ENCODE measurements at places on chromosomes 2 and 18.

GRCh38 chr18:63539904-63540510 lies 2.2 kb upstream of the SERPINB12 start:
- no peaks in the 10 kb centered on the region for H3K4me1 ChIP-seq
- peaks cover 18% of the 10 kb centered on the region for H3K27me3 ChIP-seq
- H3K36me3 ChIP-seq: no peaks in the 10 kb centered on the region
- no peak overlapping the region for H3K4me3 ChIP-seq
- DNase-seq: no peak

GRCh38 chr2:88530081-88530480 lies 77.6 kb upstream of the FOXI3 start:
- no peaks in the 10 kb centered on the region for H3K36me3 ChIP-seq
- H3K27me3 ChIP-seq: peaks cover 5% of the 10 kb centered on the region
- H3K27ac ChIP-seq: no peak overlapping the region
- no peaks in the 10 kb centered on the region for H3K4me1 ChIP-seq
- no peak overlapping the region for H3K4me3 ChIP-seq

GRCh38 chr18:65365245-65365980 lies 385.4 kb upstream of the CDH7 start:
- no peak overlapping the region for H3K27ac ChIP-seq
- no peaks in the 10 kb centered on the region for H3K27me3 ChIP-seq
- no peaks in the 10 kb centered on the region for H3K36me3 ChIP-seq
- no peak for DNase-seq
- H3K4me3 ChIP-seq: no peak overlapping the region

- no peak for DNase-seq
- no peaks in the 10 kb centered on the region for H3K4me1 ChIP-seq
- H3K27me3 ChIP-seq: peaks cover 2% of the 10 kb centered on the region
- no peaks in the 10 kb centered on the region for H3K36me3 ChIP-seq
- H3K27ac ChIP-seq: no peak overlapping the region
Measured at GRCh38 chr2:118982039-118982438, 40.0 kb downstream of the MARCO start.

DNA sequence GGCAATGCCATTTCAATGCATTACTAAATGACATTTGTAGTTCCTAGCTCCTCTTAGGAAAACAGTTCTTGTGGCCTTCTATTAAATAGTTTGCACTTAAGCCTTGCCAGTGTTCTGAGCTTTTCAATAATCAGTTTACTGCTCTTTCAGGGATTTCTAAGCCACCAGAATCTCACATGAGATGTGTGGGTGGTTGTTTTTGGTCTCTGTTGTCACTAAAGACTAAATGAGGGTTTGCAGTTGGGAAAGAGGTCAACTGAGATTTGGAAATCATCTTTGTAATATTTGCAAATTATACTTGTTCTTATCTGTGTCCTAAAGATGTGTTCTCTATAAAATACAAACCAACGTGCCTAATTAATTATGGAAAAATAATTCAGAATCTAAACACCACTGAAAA lies 45.3 kb downstream of the HADHB start:
- H3K27me3 ChIP-seq: no peaks in the 10 kb centered on the region
- H3K4me3 ChIP-seq: no peak overlapping the region
- peaks cover 7% of the 10 kb centered on the region for H3K4me1 ChIP-seq
- H3K36me3 ChIP-seq: peaks cover 12% of the 10 kb centered on the region

DNA sequence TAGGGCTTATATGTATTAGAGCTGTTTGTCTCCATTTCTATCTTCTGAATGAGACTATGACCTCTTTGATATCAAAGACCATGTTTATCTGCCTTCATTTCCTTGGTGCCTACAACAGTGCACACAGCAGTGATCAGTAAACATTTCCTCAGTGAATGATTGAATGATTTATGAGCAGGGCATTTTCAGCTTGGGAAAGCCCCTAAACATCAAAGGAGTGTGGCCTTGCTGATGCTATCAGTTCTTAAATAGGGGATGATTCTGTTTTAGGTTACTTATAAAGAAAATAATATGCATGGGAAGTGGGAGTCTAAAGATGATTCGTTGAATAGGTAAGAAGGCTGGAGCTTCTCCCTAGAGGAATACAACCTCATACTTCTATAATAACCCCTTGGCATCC lies 425.3 kb downstream of the ZNF521 start:
- no peaks in the 10 kb centered on the region for H3K27me3 ChIP-seq
- DNase-seq: no peak
- H3K36me3 ChIP-seq: no peaks in the 10 kb centered on the region
- H3K4me1 ChIP-seq: no peaks in the 10 kb centered on the region
- H3K4me3 ChIP-seq: no peak overlapping the region

GRCh38 chr2:37676274-37676673 lies 4.8 kb upstream of the CDC42EP3 start:
- DNase-seq: no peak
- no peak overlapping the region for H3K27ac ChIP-seq
- H3K36me3 ChIP-seq: no peaks in the 10 kb centered on the region
- no peaks in the 10 kb centered on the region for H3K27me3 ChIP-seq
- no peak overlapping the region for H3K4me3 ChIP-seq

GRCh38 chr2:222049946-222050345 lies 248.9 kb downstream of the PAX3 start:
- peaks cover 20% of the 10 kb centered on the region for H3K27me3 ChIP-seq
- DNase-seq: no peak
- H3K4me3 ChIP-seq: no peak overlapping the region
- H3K27ac ChIP-seq: no peak overlapping the region
- H3K4me1 ChIP-seq: no peaks in the 10 kb centered on the region
